ENCODE measurements at places on chromosomes 1 and 21.

GRCh38 chr1:76162254-76162653 lies 87.7 kb downstream of the ST6GALNAC3 start:
- DNase-seq, result no peak

DNA sequence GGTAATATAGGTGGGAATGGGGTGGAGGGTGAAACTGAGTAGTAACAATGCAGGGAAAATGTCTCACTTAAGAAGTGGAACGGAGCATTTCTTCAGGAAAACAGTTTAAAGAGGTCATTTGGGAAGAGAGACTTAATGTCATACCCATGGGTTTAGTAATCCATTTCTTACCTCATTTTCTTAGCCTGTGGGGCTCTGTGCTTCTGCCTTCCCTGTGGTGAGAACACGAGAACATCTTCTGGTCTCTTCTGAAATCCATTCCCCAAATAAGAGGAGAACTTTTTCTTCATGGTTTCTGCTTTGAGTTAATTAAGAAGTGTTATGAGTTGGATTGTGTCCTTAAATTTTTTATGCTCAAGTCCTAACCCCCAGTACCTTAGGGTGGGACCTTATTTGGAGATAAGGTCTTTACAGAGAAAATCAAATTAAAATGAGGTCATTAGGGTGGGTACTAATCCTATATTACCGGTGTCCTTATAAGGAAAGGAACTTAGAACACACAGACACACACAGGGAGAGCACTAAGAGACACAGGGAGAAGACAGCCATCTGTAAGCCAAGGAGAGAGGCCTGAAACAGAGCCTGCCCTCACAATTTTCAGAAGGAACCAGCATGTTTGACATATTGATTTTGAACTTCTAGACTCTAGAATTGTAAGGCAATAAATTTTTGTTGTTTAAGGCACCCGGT lies 5.4 kb downstream of the CCDC190 start:
- no peak for DNase-seq

DNA sequence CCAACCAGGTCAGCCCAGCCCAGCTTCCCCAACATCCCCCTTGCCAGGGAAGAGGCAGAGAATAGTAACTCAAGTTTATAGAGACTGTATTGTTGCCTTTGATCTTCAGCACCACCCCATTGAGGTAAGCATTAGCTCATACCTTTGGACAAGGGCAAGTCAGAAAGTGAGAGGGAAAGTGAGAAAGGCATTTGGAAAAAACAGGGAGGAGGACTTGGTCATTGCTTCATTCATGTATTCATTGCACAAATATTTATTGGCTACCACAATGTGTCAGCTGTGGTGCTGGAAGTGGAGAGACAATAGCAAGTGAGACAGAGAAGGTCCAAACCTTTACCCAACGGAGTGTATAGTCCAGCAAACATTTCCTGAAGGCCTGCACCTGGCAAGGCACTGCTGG lies 561.2 kb downstream of the KIF26B start:
- DNase-seq, result no peak

GRCh38 chr1:85372683-85373377 lies 92.1 kb downstream of the DDAH1 start:
- no peak for DNase-seq

DNA sequence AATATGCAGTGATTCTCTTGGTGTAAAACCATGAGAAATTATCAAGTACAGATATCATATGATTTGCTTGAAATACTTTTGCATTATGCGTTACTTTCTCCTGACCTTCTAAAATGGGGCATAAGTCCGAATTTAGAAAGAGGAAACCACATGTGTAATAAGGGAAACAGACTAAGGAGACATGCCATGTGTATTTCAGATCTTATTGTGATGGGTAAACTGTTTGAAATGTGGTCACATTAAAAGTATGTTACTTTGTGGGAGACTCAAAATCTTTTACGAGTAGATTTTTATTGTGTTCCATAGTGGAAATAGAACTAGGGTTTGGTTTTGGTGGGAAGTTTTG lies 173.0 kb downstream of the NFIA start:
- no peak for DNase-seq

DNA sequence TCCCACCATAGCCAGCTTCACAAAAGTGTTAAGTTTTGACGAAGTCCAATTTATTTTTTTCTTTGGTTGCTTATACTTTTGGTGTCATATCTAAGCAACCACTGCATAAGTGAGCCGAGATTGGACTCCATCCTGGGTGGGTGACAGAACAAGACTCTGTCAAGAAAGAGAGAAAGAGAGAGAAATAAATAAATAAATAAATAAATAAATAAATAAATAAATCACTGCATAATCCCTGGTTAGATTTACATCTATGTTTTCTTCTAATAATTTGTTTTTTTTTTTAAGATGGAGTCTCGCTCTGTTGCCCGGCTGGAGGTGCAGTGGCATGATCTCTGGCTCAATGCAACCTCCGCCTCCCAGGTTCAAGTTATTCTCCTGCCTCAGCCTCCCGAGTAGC lies 18.3 kb upstream of the ZFYVE9 start:
- no peak for DNase-seq

DNA sequence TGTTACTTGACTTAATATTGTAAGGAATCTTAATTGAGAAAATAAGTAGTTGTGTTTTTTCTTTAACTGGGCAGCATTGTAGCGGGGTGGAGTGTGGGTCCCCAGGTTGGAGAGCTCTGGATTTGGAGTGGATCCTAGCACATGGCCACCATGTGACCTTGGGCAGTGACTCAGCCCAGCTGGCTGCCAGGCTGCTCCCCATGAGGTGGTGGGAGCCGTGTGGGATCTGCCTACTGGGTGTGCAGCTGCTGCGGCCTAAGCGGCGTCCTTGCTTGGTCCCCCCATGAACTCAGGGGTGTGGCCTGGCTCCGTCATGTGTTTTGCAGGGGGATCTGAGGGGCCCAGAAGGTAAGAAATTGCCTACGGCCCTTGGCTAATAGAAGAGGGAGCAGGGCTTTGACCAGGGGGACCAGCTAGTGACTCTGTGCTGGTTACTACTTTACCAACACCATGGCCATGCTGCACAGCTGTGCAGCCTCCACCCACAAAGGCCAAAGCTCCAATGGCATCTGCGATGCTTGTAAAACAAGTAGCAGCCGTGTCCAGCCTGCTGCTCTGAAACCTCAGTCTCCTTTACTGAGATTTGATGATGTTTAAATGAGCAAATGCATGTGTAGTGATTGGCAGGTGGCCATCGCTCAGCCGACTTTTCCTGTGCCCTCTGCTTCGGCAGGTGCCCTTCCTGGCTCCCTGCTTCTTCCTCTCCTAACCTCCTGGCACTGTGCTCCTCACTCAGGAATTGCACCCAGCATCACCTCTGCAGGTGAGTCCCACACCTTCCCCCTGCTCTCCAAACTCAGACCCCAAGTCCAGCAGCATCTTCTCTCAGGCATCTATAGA lies 68.3 kb downstream of the ADARB1 start:
- no peak for DNase-seq

- DNase-seq, result no peak
Measured at GRCh38 chr1:11039351-11040104, 7.5 kb downstream of the MASP2 start.

DNA sequence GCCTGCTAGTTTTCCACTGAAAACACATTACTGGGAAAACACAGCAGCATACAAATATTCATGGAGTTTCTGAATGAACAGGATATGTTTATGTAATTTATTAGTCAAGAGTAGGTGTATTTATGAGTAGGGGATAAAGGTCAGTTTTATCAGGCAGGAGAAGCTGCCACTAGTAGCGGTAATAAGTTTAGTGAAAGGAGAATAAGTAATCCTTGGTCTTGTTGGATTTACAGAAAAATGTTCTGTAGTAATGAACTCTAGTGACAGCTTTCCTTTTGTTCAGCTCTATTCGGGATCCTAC lies 1.2 kb downstream of the MAST2 start:
- DNase-seq, result no peak

DNA sequence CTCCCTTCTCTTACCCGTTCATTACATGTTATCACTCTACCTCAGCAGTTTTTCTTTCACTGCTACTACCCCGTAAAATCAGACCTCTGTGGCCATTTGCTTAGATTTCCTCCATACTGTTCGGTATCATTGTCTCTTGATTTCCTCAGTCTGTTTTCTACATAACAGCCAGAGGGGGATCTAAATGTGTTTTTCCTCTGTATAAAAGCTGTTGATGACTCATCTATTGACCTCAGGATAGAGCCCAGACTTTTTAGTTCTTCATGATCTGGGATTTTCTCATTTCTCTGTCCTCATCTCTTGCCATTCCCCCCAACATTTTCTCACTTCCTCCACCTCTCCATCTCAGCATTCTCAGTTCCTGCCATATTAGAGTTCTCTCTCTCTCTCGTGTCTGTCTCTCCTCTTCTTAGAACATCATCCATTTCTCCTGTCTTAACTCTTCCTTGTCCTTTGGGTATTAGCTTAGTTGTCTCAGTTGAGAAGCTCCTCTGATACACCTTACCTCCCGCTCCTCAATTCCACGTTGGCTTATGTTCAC lies 10.5 kb downstream of the OTUD3 start:
- DNase-seq, result no peak

DNA sequence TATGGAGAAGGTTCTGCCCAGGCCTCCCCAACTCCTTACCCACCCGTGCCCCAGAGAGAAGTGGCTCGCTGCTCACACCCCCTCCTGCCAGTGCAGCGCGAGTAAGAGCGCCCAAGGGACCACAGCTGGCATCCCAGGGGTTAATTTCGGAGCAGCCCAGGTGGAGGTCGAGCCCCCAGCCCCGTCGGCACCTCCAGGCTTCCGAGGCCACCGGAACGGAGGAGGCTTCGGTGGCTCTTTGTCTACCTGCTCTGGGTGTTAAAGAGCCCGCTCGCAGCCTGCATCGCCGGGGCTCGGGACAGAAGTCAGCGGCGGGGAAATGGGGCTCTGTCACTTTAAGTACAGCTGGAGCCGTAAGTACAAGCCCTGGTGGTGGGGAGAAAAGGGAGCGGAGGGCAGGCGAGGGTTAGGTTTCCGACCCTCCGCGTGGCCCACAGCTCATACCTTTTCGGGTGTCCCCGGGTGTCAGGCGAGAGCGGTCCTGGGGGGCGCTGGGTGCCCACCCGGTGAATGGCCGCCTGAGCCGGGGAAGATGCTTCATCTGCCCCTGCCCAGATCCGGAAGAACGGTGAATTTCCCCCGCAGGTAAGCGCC lies 89.4 kb upstream of the IPO9 start:
- peak; percentile 44 for DNase-seq

- DNase-seq, result no peak
Measured at GRCh38 chr1:22101199-22101598, 41.7 kb downstream of the WNT4 start.

DNA sequence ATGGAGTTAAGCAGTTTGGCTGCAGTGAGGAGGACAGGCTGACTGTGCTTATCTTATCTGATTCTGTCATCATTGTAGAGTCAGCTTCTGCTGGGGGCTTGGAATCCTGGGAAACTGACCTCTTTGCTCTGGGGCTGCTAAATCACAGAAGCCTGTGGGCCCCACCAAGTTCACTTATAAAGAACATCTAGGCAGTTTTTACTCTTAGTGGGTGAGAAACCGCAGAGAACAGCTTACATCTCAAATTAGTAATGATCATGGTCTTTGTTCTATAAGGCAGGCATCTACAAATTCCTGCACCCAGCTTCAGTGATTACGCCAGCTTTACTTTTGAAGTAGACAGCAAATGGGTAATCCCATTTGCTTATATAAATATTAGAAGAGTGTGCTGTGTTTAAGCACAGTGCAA lies 75.7 kb downstream of the ZC3H11B start:
- DNase-seq, result no peak

GRCh38 chr21:45381865-45382696 lies 22.9 kb upstream of the COL18A1 start:
- no peak for DNase-seq

GRCh38 chr1:226656601-226657277 lies 82.3 kb downstream of the ITPKB start:
- DNase-seq, result no peak

- DNase-seq, result no peak
Measured at GRCh38 chr21:37565530-37566223, 199.1 kb downstream of the DYRK1A start.

- no peak for DNase-seq
Measured at GRCh38 chr1:37028981-37029617, 5.2 kb downstream of the GRIK3 start.

DNA sequence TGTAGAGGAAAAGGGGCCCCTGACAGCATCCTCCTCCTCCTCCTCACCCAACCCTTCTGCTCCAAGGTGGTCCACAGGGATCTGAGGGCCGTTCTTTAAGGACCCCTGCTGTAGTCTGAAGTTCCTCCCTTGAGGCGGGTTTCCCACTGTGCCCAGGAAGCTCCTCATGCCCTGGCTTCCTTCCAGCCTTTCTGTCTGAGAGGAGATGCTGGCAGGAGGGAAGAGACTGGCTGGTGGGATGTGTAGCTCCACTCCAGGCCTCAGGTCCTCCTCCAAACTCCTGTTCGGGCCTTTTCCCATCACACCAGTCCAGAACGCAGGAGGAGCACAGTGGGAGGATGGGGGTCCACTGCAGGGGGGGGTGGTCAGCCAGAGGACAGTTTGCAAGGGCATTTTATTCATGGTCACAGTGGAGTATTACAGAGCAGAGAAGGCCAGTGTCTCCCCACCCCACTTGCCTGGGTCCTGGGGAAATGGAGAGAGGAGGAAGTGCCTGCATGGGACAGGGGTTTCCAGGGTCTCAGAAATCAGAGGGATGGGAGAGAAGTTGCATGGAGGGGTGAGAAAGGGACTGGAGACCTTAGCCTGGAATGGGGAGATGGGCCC lies 7.8 kb downstream of the ETV3L start:
- DNase-seq, result no peak

DNA sequence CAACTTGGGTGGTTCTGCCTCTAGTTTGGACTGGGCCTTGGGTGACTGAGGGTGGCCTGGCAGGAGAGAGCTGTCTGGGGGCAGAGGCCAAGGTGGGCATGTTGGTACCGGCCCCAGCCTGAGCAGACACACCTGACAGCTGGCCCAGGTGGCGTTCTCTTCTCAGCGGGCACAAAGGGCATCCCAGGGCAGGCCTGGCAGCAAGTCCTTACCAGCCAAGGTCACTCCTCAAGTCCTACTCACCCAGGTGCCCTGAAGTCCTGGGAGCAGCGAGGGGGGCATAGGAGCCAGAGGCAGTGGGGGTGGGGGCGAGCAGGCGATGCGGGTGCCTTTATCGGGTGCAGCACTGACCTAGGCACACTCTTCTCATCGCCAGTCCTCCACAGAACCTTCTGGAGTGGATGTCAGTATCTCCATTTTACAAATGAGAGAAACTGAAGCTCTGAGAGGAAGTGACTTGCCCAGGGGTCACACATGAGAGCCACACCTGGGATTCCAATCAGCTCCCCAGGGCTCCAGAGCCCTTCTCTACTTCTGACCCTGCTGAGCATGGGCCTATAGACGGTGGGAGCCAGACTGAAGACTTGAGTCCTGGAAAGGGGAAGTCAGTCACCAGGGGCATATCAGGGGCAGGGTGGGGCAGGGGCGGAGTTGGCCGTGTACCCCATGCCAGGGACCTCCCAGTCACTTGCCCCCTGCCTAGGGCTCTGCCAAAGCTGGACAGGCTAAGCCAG lies 587 bp upstream of the SLC25A34 start:
- DNase-seq, result no peak
